NCI-H526 treated with DMSO at 0.1 percent for 48 hours (cell line): ENCODE measurements at places on chromosomes 7 and 10.

DNA sequence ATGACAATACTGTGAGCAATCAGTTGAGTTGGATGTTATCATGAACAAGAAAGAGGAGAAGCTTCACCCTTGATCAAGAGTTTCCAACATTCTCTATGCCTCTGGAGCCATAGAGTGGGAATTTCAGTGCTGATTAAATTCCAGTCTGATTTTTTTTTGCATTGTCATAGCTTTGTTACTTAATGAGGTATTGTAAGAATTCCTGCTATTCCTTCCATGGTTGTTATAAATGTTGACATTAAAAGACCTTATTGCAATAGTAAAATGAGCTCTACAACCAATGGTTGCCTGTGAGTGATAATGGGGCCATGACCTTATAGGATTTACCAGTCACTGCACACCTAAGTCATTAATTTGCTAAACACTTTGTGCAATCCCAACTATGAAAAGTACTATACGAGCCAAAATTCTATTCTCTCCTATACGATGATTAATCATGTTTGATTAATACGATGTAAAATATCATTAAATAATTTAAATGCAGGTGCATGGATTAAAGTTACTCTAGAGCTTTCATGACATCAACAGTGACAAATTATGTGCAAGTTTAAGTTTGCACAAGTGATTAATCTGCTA, 353.2 kb upstream of the KLF6 start:
- DNase-seq = no peak

DNA sequence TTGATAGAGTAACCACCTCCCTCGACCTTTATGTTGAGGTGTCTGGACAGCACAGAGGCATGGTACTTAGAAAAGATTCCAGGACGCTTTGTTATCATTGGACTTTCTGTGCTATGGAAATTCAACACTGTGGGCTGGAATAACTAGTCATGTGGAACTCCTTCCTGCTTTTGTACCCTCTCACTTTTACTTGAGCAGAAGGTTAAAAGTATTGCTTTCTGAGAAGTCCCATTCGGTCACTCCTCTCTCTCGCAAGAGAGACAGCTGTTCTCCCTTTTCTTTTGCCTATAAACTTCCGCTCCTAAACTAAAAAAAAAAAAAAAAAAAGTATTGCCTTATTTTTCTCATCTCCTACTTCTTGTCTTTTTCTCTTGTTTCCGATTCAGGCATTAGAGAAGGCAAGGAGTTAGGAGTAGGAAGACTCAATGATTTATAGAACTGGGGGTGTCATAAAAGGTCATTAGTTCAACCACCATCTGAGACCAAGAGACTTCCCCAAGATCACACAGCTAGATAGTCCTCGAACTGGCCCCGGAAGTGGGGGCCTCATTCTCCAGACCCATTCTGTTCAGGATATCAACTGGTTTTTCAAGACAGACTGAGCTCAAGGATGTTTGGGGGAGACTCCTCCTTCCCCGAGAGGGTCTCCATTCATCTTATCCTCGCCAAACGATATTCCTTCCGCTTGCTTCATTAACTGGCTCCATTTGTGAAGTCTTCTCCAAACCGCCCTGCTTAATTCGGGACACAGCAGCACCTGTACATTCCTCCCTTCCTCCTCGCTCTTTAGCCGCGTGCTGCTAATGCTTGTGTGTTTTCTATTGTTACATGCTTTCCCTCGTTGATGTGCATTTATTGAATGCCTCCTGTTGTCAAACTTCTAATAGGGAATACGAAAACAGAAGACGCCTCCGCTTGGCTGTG, 995 bp upstream of the INPP5F start:
- peak; percentile 30 for DNase-seq

DNA sequence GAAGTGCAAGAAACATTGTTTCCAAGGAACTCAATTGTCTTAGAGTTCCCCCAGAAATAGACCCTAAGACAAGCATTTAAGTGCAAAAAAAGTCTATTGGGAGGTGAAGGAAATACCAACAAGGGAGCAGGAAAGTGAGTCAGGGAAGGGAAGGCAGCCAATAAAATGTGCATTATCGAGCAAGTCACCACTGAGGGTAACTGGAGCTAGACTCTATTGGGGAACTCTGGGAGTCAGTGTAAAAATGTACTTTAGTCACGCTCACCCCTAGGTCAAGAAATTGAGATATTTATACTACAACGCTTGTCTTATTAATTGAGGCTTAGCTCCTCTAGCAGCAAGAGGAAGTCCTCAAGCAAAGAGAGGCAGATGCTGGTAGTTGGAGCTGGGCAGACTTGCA, 137.7 kb downstream of the RTKN2 start:
- no peak for DNase-seq

GRCh38 chr7:102128303-102128702, 158.4 kb upstream of the SH2B2 start:
- DNase-seq = no peak

- DNase-seq = no peak
Observed at GRCh38 chr10:90418869-90419652, 438.8 kb downstream of the HTR7 start.

GRCh38 chr10:49000437-49001398, 61.1 kb upstream of the LRRC18 start:
- DNase-seq = no peak

DNA sequence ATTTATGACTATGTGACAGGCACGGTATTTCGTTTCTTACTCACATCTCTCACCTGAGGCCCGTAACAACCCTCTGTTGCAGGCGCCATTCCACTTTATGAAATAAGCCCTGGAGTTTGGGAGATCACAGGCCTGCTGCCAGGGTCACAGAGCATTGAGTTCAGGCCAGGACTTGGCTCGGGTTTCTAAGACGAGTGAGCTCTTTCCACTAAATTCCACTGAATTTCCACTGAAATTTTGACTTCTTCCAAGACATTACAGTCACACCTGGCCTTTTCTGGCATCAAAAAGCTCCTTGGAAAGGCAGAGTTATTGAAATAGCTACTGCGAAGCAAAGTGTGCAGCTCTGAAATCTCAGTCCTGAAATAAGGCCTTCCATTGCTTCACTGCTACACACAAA, 282.8 kb upstream of the MGMT start:
- DNase-seq = no peak

- no peak for DNase-seq
Observed at GRCh38 chr10:89221919-89222318, 14.8 kb upstream of the CH25H start.

DNA sequence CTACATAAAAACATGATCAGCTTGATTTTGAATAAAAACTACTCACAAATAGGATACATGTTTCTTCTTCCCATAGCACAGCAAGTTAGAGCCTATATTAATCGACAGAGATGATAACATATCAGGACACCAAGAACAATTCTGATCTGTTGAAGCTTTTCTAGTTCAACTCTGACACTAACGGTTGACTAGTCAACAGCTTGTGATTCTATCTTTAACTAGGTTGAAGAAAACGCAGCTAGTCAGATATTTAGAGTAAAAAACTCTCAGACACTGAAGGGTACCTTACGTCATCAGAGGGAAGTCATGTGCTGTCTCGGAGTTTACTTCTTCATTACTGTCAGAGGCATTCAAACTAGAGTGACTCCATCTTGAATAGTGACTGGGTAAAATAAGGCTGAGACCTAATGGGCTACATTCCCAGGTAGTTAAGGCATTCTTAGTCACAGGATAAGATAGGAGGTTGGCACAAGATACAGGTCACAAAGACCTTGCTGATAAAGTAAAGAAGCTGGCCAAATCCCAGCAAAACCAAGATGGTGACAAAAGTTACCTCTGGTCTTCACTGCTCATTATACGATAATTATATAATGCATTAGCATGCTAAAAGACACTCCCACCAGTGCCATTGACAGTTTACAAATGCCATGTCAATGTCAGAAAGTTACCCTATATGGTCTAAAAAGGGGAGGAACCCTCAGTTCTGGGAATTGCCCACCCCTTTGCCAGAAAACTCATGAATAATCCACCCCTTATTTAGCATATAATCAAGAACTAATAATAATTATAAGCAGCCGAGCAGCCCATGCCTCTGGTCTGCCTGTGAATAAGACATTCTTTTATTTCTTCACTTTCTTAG, 21.3 kb downstream of the CCDC71L start:
- DNase-seq = no peak

GRCh38 chr10:8594176-8594575, 539.7 kb downstream of the GATA3 start:
- DNase-seq = peak; percentile 1

DNA sequence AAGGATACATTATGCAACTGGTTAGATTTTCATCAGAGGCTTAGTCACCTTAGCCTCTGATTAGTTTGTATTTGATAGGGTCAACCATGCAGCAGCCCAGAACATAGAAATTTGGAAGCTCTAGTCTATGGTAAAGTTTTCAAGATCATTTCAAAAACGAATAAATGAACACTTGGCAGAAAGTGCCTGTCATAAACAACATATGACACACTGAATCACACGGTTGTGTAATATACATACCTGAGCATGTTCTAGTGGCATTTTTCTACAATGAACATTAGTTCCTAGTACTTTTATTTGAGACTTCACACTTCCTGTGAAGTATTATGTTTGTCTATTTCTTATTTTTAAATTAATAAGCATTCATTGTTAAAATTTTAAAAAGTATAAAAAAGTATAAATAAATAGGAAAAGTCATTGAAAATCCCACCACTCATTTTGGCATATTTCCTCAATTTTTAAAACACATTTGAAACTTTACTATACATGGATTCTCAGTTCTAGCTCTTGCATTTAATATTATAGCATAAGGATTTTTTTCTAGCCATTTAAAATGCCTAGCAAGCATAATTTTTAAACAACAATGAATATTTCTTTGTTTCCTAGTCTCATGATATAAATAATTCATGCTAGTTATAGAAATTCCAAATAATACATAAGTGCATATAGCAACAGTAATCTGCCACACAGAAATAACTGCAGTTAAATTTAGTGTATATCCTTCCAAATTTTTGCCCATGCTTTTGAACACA, 25.7 kb upstream of the PRPS1L1 start:
- no peak for DNase-seq
